NB4 (cell line): ENCODE measurements at places on chromosomes 3 and 15.

DNA sequence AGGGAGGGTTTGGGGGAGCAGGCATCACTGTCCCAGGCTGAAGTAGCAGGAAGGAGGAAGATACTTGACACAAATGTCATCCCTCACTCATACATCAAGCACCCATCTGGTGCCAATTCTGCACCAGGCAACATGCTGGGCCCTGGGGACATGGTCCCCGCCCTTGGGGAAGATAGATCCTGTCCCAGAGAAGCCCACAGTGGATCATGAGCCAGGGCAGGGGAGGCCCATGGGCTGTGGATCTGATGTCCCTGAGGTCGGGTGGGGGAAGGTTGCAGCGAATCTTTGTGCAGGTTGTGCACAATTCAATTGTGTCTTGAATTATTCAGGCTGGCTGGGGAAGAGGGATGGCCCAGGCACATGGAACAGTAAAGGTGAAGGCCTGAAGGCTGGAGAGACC, 6.4 kb upstream of the CCDC33 start:
- DNase-seq: no peak

DNA sequence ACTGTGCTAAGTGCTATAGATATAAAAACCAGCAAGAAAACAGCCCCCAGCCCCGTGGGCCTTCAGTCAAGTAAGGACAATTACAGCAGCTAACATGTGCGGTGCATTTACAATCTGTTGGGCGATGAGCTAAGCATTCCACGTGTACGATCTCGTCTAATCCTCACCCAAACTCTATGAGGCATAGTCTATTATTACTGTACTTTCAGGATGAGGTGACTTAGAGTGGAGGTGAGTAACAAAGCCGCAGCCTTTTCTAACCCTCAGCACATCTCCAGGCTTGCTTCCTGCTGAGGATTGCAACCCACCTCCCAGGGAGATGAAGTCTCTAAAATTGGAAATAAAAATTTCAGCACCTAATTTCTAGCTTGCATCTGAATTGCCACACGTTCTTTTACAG, 53.2 kb upstream of the MCF2L2 start:
- no peak for DNase-seq

DNA sequence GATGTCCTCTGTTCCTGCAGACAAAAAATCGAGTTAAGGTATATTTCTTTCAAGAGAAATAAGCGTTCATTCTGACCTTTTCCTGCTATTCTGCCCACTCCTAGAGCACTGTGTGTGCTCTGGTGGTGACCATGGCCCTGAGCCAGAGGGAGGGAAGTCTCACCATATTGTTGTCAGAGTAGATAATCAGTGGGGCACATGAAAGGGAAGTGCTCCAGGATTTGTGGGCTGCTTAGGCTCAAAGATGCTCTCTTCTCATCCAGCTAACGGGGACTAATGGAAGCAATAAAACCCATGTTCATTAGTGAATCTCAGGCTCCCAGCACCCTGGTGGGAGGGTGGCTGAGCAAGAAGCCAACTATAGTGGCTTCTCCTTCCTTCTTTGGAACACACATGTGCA, 70.7 kb upstream of the EOMES start:
- DNase-seq: no peak

- no peak for DNase-seq
Measured at GRCh38 chr15:57259568-57260040, 116.7 kb upstream of the CGNL1 start.
